Stimulated activated CD8-positive, alpha-beta memory T cell treated with anti-CD3 and anti-CD28 coated beads, Interleukin-15, amount 100 ng/mL, for 4 hours (primary cell): ENCODE measurements at places on chromosomes 2 and 18.

- no peak for DNase-seq
Observed at GRCh38 chr18:26458526-26459232, 89.7 kb downstream of the KCTD1 start.

DNA sequence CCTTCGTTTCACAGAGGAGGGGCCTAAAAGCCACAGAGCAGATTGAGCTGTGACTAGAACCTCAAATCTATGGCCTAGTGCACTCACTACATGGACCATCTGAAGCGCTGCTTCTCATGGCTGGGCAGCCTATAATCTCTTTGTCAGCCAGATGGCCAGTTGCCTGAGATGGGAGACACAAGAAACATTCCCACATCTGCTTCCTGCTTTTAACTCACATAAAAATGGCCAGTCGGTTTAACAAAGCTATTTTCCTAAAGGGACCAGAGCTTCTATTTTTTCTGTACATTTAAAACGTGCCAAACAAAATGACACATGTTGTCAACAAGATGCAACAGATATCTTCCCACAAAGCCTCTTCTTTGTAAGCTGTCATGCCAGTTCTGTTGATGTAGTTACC is 173.8 kb downstream of the GFPT1 start:
- DNase-seq: no peak

DNA sequence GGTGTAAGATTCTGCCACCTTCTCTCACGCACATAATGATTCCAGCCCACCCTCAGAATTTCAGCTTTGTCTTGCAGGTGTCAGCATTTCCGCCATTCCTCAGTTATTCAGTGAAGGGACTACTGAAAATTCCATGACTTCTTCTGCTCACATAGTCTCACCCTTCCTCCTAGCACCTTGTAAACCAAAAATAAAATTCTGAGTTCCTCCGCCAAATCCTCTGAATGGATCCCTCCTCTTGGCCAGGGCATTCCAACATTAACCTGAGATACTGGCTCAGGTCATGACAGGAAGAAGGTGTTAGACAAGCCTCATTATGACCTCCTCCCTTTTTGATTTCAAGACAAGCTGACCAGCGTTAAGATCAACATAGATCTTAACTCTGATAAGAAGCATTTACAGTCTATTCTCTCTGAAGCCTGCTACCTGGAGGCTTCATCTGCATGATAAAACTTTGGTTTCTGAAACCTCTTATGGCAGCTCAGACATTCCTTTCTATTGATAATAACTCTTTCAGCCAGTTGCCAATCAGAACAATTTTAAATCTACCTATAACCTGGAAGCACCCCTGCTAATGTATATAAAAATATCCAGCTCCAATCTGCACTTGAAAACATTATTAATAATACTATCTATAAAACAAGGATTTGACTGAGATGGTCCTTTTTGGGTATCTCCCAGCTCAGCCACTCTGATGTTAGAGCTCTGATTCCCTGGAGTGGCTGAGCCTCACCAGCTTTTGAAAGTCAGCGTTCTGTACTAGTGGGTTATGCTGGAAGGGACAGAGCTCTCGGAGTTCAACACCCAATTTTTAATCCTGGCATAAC is 136.4 kb upstream of the APCDD1 start:
- DNase-seq: no peak

- no peak for DNase-seq
Observed at GRCh38 chr2:63047321-63048279, 3.0 kb upstream of the OTX1 start.

GRCh38 chr2:134207589-134208209 is 46.2 kb upstream of the MGAT5 start:
- peak; percentile 32 for DNase-seq

- DNase-seq: no peak
Observed at GRCh38 chr2:237161189-237161588, 75.5 kb downstream of the COPS8 start.

DNA sequence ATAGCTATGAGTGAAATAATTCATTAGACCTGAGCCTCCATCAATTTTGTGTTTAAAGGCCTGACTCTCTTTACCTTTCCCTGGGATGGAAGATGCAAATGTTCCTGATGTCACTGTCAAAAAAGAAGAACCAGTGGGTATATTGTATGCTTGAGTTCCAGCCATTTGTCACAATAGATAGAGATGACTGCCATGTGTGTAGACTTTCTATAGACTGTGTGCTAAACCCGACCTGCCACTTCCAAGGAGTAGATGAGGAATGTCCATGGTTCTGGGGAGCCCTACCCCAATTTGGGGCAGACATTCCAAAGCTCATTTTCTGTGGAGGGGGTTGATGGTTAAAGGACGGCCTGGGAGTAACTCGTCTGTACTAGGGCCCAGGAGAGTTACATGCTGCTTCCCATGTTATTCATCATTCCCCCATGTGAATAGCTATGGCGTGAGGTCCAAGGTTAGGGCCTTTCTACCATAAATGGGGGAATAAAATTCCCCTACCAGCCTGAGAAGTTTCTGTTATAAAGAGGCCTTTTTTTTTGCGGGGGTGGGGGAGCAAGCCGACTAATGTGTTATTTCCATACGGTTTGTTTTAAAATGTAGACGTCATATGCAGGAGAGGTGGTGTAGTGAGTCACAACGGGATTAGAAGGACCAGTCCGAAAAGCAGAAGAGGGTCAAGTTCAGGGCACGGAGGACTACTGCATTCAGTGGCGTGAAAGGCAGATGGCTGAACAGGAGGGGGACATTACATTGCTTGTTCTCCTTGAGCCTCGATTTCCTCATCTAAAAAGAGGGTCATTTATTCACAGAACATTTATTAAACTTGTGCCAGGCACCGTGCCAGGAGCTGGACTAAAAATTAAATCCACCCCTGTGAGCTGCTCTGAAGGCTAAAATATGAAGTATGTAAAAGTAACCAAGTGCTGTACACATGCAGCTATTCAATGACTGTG is 24.0 kb downstream of the IL1B start:
- DNase-seq: no peak

GRCh38 chr2:219439506-219439905 is 4.9 kb downstream of the SPEG start:
- DNase-seq: no peak

DNA sequence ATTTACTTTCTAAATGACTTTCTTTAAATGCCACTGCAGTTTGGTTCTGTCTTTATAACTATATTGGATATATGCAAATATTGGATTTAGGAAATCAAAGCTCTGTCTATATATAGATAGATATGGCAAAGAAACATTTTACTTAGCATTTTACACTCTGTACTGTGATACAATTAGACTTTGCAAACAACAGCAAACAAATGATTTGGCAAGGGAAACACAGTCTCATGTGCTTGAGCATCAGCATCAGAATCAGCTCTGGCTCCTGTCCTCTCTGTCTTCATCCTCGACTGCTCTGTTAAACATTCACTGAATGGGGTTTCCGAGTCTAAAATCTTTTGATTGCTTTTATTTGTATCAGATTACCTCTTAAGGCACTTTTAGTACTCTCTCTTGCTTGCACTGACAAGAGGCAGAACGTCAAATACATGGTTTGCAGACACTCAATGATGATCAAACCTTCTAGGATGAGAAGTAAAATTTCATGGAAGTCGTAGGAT is 176.8 kb upstream of the LRP1B start:
- no peak for DNase-seq

DNA sequence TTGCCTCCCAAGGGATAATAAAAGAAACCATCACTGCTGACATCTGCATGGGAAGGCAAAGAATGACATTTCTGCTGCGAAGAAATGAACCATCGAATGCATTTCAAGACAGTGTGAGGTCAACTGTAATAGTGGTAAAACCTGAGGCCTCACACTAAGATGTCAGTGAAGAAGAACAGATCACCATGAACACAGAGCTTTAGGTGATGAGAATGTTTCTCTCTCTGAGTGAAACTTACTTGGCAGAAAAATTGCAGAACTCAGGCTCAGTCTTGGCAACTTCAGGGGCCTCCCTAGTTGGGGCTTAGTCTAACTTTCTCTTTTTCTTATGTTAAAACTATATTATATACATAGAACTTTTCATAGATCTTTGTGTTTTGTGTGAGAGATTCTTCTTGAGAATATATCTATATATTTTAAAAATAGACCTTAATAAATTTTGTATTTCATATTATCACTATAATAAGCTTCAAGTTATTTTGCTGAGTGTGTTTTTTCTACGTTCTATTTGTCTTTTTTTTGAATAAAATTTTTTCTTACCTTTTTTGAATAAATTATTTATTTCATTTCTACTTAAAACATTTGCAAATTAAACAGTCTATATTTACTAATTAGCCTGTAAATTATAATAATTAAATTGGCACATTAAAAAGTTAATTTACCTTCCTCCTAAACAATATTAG is 427.5 kb upstream of the TRIB2 start:
- no peak for DNase-seq

GRCh38 chr18:48609820-48610815 is 71.3 kb downstream of the CTIF start:
- DNase-seq: no peak

DNA sequence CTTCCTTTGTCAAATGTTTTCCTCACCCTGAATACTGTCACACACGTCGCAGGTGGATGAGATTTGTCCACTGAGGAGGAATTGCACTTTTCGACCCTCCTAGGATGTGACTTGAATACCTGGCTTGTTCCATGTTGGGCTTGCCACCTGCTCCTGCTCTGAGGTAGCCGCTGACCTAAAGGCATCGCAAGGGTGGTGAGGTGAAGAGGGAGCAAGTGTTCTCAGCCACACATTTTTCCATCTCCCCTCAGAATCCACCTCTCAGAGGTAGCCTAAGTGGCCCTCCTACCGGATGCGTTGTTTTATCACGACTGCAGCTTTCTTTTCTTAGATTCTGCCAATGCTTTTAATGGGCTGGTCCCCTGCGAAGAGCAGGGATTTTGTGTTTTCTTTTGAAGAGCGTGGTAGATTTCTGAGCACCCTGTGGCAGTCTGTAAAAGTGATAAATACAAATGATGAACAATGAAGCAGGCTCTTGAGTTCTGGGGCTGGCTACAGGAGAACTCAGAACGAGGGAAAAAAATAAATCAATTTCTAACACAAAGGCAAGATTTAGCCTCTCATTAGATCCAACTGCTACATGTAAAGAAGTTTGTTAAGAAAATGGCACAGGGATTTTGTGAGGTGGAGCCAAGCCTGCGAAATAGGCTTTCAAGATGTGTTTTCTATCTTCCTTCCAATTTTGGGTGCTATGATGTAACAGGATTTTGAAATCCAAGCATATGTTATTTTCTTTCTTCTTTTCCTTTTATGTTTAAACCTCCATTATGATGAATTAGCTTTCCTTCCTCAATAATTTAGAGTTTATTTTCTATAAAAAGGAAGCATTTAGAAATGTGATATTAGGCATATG is 386.7 kb downstream of the TGIF1 start:
- DNase-seq: no peak

DNA sequence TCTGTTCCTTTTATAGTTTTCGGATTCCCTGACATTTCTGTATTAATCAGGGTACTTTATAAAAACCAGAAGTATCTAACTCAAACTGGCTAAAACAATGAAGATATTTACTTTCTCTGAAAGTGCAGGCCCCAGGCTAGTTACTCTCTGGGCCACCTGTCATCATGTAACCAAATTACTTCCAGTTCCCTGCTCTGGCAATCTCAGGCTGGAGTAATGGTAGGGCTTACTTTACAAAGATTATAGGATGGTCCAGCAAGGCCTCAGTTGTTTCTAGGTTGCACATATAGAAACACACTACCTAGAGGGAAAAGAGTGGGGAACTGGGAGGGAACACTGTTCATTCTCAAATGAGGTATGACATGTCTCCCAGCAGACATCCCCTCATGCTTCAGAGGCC is 74.8 kb downstream of the CHST9 start:
- DNase-seq: no peak

GRCh38 chr2:238238311-238238765 is 1.5 kb downstream of the HES6 start:
- DNase-seq: no peak

- DNase-seq: no peak
Observed at GRCh38 chr2:190980630-190981209, 33.3 kb downstream of the STAT1 start.

DNA sequence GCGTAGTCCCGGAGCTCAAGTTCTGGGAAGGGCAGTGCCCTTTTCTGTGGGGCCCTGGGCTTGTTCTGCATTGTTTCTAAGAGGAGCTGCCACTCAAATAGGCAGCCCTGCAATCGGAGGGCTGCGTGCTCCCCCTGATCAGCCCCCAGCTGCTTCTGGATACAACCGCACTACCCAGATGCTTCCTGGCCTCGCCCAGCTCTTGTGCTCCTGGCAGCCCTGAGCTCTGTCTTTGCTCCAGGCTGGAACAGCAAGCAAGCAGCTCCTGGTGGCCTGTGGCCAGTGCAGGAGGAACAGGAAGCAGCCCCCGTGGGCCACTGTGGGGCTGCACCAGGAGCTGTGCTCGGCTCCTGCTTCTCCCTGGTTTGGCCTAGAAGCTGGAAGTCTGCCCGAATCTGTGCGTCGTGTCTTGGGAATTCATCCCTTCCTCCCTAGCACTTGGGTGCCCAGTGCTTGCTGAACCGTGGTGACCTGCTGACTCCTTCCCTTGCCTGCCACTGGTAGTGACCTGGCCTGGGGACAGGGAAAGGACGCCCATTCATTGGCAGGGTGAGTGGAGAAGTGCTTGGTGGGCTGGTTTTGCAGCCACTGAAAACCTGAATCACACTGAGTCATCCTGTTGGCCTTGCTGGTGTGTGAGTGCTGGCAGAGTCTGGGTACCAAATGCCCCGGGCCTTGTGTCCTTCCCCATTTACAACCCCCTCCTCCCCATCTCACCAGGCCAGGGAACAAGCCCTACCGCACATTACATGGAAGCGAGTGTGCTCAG is 27.3 kb upstream of the NTSR2 start:
- no peak for DNase-seq

DNA sequence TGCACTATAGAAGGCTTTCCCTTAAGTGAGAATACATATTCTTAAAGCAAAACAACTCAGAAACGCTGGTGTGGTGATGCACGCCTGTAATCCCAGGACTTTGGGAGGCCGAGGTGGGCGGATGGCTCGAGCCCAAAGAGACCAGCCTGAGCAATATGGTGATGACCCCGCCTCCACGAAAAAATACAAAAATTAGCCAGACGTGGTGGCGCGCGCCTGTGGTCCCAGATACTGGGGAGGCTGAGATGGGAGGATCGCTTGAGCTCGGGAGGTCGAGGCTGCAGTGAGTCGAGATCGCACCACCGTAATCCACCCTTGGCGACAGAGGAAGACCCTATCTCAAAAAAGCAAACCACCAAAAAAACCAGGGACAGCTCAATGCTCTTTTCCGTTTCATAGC is 750 bp upstream of the CCDC150 start:
- no peak for DNase-seq

DNA sequence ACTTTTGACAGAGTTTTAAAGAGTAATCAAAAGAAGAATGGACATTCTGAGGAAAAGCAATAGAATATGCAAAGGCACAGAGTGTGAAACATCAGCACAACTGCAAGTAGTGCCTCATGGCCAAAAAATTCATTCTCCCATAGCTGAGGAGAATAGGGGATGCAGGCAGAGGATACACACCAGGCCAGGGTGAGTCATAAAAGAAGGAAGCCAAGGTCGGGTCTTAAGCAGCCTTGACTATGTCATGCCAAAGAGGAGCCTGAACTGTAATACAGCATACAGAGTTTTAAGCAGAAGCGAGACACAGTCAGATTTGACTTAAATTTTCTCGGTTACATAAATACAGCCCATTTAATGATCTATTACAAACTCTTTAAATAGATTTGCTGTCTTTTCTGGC is 165.0 kb downstream of the LNPK start:
- DNase-seq: no peak

GRCh38 chr18:79933765-79934164 is 17.7 kb downstream of the SLC66A2 start:
- no peak for DNase-seq
